NCI-H1105 treated with DMSO at 0.1 percent for 48 hours (cell line): ENCODE measurements at places on chromosomes 2 and 18.

DNA sequence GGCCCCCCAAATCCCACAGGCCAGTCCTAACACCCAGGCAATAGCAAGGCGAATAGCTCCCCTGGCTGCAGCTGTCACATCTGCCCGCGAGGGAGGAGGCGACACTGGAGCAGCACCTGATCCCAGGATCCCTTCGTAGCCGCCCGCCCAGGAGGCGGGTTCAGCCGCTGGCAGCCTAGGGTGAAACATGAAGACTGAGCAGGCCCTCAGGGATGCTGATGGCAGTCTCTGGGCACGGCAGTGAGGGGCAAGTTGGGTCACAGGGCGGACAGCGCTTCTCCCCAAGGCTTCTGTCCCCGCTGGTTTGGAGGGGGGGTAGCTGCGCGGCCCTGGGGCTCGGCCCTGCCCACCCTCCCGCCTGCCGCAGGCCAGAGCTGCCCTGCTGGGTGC is 1.9 kb downstream of the DNMT3A start:
- no peak for DNase-seq

DNA sequence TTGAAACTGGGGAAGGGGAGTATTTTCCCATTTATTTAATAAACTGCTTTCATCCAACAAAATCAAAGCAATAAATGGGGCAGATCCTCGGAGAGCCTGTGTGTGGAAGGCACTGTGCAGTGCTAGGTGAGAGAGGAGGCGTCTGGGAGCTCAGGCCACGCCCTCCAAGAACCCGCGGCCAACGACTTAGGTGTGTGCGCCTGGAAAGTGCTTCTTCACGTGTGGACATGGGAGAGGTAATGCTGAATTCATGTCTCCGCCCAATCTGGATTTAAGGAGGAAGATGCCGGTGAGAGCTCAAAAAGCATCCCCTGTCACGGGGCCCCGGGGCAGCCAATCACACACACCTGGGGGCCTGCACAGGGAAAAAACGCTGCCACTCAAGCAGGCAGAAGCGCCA is 77.4 kb downstream of the HDAC4 start:
- DNase-seq, result no peak

DNA sequence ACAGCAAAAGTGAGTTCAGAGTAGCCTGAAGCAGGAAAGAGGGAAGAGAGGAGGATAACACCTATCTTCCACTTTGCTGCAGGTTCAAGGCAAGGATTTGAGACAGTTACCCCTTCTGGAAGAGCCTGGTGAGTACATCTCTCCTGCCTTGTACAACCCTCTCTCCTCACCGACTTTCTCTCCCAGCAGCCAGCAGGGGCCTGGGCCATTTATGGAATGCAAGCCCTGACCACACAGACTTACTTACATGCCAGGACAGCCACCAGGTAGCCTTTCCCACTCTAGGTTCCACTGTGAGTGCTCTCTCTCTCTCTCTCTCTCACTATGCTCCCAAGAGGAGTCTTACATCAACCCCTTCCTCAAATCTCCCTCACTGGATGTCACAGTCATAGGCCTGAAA is 57.0 kb downstream of the BCL11A start:
- no peak for DNase-seq

- DNase-seq, result no peak
These were observed 62.0 kb downstream of the RPL31 start for GRCh38 chr2:101064125-101064502.

DNA sequence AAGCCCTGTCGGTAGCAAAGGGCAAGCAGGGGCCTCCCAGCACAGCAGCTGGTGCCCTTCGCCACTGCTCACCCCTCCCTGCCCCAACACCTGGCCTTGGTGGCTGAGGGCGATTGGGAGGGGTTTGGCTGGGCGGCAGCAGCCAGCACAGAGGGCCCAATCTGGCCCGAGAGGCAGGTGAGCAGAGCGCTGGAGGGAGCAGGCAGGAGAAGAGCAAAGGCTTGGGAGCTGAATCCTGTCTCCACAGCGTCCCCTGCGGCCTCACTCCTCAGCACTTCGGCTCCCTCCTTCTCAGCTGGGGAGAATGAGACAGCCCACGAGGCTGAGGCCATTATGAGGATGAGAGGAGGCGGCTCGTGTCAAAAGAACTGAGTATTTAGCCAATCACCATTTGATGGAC is 74.9 kb upstream of the TAF1B start:
- DNase-seq, result peak; percentile 85

DNA sequence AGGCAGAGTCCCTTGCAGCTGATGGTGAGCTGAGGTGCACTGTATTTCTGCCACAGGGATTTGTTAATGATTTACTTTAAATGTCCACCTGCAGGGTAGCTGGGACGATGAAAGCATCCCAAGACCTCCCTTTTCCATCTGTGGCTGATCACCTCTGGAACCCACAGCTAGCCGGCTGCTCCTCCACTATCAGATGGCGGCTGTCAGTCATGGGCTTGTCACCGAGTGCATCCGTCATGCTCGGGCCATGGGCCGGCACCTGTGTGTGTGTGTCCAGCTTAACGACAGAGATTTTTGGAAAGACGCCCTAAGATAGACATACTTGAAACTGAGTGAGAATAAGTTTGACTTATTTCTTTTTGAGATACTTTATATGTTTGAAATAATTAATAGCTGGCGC is 235.2 kb downstream of the FAM210A start:
- DNase-seq, result no peak

GRCh38 chr2:227654426-227654825 is 12.2 kb upstream of the SCYGR5 start:
- DNase-seq, result no peak

DNA sequence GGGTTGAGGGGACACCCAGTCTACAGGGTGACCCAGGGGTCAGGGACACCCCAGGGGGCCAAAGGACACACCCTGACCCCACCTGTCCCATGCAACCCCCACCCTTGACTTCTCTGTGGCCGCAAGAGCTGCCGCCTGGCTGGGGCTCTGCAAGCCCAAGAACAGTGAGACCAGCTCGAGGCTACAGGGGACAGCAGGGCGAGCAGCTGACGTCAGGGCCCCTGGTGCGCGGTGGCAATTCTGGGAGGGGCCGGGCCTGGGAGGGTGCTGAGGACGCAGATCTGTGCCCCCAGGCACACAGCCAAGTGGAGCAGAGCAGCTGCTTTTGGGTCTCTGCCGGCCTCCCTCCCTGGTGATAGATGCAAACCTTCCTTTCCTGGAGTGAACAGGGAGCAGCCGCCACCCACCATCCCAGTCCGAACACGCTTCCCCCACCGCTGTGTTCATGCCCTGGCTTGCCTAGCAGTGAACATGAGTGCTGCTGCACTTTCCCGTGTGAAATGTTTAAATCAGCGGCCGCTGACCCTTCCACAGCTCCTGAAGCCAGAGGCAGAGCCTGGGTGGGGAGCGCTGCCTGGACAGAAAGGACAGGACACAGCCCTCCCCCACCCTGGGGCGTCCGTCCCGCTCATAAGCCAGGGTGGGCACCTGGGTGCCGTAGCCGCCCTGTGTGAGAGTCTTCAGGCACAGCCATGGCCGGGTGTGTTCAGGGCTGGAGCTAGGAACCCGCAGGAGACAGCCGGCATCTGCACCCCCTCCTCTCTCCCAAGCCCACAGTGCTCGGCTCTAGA is 46.9 kb downstream of the SLC66A2 start:
- DNase-seq, result no peak

GRCh38 chr2:236209535-236209934 is 41.3 kb upstream of the GBX2 start:
- DNase-seq, result no peak

DNA sequence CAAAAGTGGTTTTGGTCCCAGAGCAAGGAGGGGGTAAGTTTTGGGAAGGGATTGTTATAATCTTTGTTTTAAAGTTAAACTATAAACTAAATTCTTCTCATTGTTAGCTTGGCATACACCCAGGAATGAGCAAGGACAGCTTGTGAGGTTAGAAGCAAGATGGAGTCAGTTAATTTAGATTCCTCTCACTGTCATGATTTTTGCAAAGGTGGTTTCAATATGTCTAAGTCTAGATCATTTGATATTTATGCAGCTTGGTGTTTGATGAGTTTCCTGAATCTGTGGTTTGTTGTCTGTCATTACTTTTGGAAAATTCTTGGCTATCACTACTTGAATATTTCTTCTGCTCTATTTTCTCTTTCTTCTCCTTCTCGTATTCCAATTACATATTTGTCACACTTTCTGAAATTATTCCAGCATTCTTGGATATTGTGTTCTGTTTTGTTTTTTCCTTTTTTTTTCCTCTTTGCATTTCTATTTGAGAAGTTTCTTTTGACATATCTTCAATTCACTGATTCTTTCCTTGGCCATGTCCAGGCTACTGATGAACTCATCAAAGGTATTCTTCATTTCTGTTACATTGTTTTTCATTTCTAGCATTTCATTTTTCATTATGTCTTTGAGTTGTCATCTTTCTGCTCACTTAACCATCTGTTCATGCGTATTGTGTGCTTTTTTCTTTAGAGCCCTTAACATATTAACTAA is 5.1 kb downstream of the SP140 start:
- no peak for DNase-seq

GRCh38 chr2:216281316-216281715 is 91.0 kb downstream of the MARCHF4 start:
- DNase-seq, result no peak

- no peak for DNase-seq
These were observed 1642.5 kb upstream of the TMEFF2 start for GRCh38 chr2:193837111-193837738.
